ENCODE measurements at places on chromosomes 3 and 15.

DNA sequence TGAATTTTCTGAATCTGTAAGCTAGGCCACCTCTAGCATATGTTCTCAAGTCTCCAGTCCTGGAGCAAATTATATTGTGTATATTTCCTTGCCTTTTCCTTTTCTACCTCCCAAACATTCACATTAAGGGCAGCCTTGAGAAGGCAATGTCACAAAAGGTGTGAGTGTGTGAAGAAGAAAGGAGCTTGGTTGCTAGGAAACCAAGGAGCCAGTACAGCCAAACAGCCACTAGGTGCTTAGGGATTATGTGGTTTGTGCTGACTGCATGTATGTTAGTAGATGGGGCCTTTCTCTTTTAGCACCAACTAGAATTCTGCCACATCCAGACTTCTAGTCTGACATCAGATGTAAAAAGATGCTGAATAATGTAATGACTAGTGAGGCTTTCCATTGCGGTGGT lies 118.8 kb upstream of the DAZL start:
- no peak for DNase-seq

- no peak for DNase-seq
Observed at GRCh38 chr3:32501783-32502117, 902 bp downstream of the CMTM6 start.

DNA sequence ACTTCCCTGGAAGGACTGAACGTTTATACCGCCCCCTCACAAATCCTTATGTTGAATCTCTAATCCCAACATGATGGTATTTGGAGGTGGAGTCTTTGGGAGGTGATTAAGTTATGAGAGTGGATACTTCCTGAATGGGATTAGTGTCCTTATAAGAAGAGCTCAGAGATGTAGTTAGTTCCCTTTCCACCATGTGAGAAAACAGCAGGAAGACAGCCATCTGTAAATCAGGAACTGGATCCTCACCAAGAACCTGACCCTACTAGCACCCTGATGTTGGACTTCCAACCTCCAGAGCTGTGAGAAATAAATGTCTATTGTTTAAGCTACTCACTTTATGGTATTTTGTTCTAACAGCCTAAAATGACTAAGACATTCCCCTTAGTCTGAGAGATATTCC lies 33.3 kb upstream of the SACM1L start:
- DNase-seq: no peak

- DNase-seq: peak; percentile 66
Observed at GRCh38 chr3:32238453-32239306, at the start of gene CMTM8. TSS of gene CMTM8 (plus strand) at chr3:32238680. CDS start at chr3:32238973, 293 bp downstream.

GRCh38 chr15:37102305-37103162 lies 2.2 kb upstream of the MEIS2 start:
- DNase-seq: no peak

Data from NCI-H2029 (cell line).